ENCODE measurements at places on chromosomes 5 and 9.

DNA sequence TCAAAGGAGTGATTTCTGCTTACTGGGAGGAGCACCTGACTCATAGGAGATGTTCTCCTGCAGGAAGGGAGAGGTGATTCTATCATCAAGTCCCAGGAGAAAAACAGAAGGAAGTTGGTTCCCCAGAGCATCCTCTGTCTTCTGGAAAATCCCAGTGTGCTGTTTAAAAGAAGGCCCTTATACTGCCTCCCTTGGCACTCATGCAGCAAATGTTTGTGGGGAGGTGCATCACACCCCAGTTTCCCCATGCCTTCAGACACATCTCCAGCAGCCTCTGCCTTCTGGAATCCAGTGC, 63.1 kb downstream of the PPARGC1B start:
- DNase-seq = no peak

DNA sequence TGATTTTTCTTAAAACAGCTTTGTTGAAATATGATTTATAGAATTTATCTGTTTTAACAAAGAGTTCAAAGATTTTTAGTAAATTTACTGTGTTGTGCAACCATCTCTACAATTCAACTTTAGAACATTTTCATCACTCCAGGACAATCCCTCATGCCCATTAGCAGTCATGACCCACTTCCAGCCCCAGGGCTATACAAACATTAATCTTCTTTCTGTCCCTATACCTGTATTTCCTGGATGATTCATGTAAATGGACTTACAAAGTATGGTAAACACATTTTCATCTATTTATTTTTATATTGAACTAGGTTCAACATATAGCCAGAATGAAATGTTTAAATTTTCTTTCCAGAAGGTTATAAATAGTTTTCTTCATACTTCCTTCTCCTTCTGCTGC, 127.8 kb upstream of the CCDC180 start:
- DNase-seq = no peak

GRCh38 chr5:134129411-134130238, 15.1 kb downstream of the TCF7 start:
- DNase-seq = no peak

GRCh38 chr9:136190656-136191055, 14.3 kb downstream of the LHX3 start:
- DNase-seq = no peak

GRCh38 chr5:8176101-8176693, 307.2 kb downstream of the MTRR start:
- DNase-seq = no peak

DNA sequence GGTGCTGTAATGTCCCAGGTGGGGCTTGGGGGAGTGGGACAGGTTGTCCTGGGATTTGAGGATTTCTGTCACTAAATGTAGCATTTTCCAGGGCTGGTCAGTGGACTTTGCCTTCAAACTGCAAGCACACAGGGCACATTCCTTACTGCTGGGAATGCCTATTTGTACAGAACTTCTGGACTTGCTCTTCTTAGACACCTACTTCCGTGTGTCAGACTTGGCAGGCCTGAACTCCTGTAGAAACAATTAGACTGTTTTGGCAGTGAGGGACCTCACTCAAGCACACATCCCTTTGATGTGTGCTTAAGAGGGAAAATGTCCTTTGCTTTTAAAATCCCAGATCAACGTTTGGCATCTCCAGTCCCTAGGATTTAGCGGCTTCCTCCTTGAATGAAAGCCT, 192.2 kb downstream of the PAPPA start:
- no peak for DNase-seq

DNA sequence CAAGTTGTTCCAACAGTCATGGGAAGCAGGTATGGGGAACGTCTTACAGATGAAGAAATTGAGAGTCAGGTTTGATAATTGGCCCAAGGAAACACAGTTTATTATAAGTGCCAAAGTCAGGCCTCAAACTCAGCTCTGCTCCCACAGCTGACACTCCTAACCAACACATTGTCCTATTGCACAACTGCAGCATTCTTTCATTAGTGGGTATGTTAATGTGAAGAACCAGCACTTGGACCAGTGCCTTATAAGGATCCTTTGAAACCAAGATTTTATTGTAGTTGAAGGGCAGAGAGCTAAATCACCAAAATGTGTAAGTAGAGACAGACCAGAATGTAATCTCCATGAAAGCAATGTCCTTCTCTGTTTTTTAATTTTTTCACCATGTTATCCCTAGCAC, 56.1 kb downstream of the GRIA1 start:
- DNase-seq = no peak

- DNase-seq = no peak
These were observed 13.2 kb downstream of the GARNL3 start for GRCh38 chr9:127277770-127278169.

- no peak for DNase-seq
These were observed 7.4 kb downstream of the NKX2-5 start for GRCh38 chr5:173227636-173228035.

- peak; percentile 80 for DNase-seq
These were observed at the start of gene WDR38 for GRCh38 chr9:124852829-124853531. WDR38 (plus strand) TSS chr9:124853460; CDS start chr9:124853532, 72 bp downstream.

GRCh38 chr9:128921881-128922763, 1.3 kb downstream of the PHYHD1 start:
- DNase-seq = no peak

- no peak for DNase-seq
These were observed 107.9 kb upstream of the LMX1B start for GRCh38 chr9:126505697-126506346.

- peak; percentile 68 for DNase-seq
These were observed 271.1 kb upstream of the IRX1 start for GRCh38 chr5:3324421-3325101.

DNA sequence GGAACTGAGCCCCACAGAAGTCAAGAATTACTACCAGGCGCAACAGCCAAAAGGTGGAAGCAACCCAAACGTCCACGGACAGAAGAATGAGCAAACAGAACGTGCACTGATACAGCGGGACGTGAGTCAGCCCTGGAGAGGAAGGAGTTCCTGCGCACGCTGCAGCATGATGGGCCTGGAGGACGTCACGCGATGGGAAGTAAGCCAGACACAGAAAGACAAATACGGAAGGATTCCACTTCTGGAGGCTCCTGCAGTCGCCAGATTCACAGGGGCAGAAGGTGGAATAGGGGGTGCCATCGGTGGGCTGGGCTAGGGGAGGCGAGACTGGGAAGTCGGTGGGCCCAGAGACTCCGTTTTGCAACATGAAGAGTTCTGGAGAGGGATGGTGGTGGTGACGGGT, 80.3 kb upstream of the PHYKPL start:
- no peak for DNase-seq

DNA sequence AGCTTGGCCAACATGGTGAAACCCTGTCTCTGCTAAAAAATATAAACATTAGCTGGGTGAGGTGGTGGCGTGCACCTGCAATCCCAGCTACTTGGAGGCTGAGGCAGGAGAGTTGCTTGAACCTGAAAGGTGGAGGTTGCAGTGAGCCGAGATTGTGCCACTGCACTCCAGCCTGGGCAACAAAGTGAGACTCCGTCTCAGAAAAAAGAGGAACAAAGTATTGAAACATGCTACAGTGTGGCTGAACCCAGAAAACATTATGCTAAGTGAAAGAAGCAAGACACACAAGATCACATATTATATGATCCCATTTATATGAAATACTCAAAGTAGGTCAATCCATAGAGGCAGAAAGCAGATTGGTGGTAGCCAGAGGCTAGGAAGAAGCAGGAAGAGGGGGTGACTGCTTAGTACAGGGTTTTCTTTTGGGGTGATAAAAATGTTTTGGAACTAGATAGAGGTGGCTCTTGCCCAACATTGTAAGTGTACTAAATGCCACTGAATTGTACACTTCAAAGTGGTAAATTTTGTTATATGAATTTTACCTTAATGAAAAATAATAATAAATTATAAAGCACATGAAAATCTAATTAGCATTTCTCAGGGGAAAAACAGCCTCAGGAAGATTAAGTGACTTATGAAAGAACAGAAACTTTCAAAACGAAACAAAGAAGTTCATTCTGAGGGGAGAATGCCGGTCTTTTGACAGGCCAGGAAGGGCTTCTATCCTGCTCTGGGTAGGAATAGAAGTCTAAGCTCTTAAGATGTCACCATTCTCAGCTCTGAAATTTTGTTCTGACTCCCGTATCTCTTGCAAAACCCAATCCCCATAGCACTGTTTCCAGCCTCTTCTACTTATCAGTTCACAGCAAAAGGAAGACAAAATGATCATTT, 161.1 kb upstream of the TBCA start:
- no peak for DNase-seq

GRCh38 chr9:113631137-113631765, 167.7 kb downstream of the RGS3 start:
- no peak for DNase-seq

DNA sequence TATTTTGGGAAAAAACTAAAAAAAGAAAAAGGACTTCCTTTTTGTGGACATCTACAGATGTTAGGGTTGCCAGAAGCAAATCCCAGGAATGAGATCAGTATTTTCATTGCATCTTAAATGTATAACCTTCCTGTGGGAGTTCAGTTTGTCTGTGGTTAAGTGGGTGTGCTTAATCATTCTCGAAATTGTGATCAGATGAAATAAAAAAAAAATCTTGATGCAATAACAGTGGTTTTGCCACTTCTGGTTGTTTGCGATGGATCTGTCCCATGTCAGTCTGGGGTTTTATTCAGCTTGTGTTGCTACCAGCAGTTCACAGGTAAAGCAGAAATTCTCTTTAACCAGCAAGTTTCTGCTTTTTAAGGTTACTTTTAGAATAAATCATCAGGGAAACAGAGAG, 179.0 kb downstream of the MAN2A1 start:
- DNase-seq = no peak

DNA sequence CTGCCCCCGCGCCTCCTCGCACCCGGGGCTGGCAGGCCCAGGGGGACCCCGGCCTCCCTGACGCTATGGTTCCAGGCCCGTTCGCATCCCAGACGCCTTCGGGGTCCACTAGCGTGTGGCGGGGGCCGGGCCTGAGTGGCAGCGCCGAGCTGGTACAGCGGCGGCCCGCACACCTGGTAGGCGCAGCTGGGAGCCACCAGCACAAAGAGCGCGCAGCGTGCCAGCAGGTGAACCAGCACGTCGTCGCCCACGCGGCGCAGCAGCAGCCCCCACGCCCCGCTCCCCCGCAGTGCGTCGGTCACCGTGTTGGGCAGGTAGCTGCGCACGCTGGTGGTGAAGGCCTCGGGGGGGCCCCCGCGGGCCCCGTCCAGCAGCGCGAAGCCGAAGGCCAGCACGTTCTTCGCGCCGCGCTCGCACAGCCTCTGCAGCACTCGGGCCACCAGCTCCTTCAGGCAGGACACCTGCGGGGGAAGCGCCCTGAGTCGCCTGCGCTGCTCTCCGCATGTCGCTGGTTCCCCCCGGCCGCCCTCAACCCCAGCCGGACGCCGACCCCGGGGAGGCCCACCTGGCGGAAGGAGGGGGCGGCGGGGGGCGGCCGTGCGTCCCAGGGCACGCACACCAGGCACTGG, 548 bp downstream of the TERT start:
- DNase-seq = no peak

DNA sequence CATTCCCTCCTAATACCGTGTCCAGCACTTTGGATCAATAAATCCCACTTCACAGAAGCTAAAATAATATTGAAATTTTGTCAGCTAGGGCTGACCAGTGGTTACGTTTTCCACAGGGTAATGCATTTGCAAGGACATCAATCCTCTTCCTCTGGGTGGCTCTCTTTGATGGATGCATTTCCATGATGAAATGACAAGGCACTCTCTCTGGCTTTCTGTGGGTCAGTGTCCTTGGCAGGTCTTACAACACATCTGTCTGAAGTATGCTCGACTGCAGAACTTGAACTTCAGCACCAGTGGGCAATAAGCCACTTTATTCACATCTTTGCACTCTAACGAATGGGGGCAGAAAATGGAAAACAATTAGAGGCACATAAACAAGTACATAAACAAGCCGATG, 330.1 kb downstream of the ADAMTS6 start:
- no peak for DNase-seq

Data from Caki2 (cell line).